Renal pelvis (tissue), 12 donors: ENCODE measurements at places on chromosomes 16 and 17. TPM values are rescaled to one million over a fixed set of nuclear protein-coding genes. Genes with fewer than 3 reads are reported as not detected.

- DNase-seq = peak; percentile 65
Measured at GRCh38 chr17:76585649-76586593, at the start of gene ST6GALNAC2. ST6GALNAC2 (minus strand) TSS chr17:76585860; CDS start chr17:76585808, 52 bp downstream.

DNA sequence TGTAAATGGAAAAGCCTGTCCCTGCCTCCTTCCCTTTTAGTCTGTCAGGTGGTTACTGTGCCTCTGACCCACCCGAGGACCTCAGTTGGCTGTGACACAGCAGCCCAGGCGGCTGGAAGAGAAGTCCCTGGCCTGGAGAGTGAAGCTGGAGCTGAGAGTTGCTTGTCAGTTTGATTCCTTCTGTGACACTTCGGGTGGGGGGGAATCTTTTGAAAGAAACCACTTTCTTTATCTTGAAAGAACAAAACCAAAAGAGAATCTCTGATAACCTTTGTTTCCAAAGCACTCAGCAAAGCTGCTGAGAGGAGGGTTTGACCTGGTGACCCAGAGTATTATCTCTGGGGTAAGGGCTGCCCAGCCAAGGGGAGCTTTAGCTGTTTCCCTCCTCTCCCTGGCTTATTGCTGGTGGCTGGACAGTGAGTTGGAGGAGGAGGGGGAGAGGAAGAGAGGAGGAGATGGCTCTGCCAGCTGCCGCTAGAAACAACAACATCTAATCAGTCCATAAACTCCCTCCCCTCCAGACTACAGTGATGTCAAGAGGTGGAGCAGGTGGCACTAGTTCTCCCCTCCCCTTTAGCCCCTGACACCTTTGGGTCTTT is 34.0 kb downstream of the YPEL2 start:
- DNase-seq = no peak

The USP7 gene
- 133 TPM for polyA plus RNA-seq

DNA sequence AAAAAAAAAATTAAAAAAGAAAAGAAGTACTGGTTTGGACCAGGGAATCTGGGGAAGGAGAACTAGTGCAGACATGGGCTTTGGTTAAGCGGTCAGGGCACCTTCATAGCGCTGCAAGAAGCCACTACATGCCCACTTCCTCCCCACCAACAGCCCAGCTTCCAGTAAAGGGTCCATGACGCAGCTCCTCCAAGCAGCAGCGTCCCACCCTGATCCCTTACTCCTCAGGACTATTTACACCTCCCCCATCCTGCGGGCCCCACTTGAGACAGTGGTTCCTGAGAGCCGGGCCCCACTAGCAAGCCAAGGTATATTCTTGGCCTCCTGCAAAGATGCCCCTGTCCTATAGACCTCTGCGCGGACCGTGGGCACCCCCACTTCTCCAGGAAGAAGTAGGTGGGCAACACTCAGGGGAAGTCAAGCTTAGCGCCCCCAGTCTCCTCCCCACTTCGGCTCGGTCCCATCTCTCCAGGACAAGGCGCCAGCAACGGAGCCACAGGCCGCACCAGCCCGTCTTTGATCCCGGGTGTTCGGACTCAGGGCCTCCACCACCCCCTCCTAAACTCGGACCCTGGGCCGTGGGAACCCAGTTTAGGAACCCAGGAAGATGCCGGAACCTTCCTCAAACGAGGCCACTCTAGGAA is 913 bp upstream of the PRR14 start:
- DNase-seq = no peak

The RUNDC3A gene
- 1.7 TPM for polyA plus RNA-seq

The KCNH6 gene
- 2.5 TPM for polyA plus RNA-seq

DNA sequence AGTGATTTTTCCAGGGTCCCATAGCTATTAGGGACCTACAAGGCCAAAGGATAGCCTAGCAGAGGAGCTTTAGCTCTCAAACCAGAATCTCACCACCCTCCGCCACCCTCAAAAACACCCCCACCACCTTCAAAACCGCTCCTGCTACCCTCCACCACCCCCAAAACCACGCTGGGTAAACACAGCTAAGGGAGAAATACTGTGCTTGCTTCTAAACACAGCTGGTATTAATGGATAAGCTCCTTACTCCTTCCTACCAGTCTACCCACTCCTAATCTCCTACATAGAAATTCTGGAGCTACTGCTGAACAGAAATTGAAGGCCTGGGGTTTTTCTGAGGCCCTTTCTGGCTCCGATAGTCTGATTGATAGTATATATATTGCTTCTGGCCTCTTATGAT is 2.2 kb upstream of the LPCAT2 start:
- DNase-seq = no peak

The KRT13 gene
- 0.47 TPM for polyA plus RNA-seq

The ETV4 gene
- polyA plus RNA-seq = 39.7 TPM

- DNase-seq = no peak
Measured at GRCh38 chr17:81096741-81097133, 61.8 kb downstream of the BAIAP2 start.

GRCh38 chr16:84379709-84380362 is 11.5 kb downstream of the ATP2C2 start:
- DNase-seq = no peak

GRCh38 chr16:24409045-24409444 is 130.3 kb upstream of the RBBP6 start:
- no peak for DNase-seq

- no peak for DNase-seq
Measured at GRCh38 chr16:84955427-84955826, 55.9 kb downstream of the ZDHHC7 start.

DNA sequence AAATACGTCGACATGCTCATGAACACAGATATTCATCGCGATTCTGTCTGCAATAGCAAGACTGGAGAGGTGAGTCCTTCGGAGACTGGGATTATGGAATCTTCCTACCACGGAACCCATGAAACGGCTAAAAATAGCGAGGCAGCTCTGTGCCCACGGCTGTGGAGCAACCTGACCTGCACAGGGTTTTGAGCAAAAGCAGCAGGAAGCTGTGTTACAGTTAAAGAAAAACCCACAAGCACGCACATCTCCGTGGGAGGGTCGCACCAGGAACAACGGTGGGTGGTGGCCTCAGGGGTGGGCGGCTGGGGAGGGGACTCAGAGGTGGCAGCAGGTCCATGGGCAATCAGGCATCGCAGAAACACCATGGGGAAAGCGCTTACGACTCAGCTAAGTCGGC is 24.8 kb downstream of the SLC38A10 start:
- DNase-seq = no peak

The KRT32 gene
- not detected for polyA plus RNA-seq

- no peak for DNase-seq
Measured at GRCh38 chr17:59439262-59439661, 107.8 kb downstream of the YPEL2 start.

- no peak for DNase-seq
Measured at GRCh38 chr17:64015447-64015846, 5.0 kb downstream of the ICAM2 start.

- no peak for DNase-seq
Measured at GRCh38 chr17:63276821-63277220, 169.3 kb downstream of the CYB561 start.

The HBQ1 gene
- polyA plus RNA-seq = 0.75 TPM

DNA sequence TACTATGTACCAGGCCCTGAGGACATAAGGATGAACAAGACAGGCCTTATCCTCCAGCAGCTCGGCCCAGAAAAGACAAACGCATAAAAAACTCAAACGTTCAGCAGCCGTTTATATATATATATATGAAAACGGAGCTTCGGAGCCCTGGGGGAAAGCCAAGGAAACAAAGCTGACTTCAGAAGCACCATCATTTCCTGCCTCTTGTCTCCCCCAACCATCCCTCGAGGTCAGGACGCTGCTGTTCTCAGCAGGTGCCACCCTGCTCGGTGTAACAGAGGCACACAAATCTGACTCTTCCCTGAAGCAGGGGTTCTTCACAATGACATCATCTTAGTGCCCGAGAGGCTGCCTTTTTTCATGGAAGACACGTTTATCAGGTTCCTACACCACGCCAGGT is 146.9 kb downstream of the ZNF423 start:
- no peak for DNase-seq

- no peak for DNase-seq
Measured at GRCh38 chr16:85628645-85629044, 15.5 kb downstream of the GSE1 start.

DNA sequence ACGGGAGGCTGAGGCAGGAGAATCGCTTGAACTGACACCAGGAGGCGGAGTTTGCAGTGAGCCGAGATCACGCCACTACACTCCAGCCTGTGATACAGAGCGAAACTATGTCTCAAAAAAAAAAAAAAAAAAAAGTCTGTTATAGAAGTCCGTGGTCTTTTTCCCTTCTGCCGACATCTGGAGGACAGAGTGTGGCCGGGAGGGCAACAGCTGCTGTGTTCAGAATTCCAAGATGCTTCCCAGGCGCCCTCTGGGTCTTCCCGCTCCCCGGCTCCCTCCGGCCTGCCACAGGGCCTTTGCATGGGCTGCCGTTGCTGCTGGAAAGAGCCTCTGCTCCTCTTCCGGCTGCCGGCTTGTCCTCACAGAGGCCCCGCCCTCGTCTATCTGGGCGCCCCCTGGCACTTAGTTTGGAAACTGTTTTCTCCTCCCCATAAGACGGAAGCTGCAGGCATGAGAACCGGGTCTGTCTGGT is 2.4 kb upstream of the CACNA1H start:
- DNase-seq = no peak

The SNAI3 gene
- 0.87 TPM for polyA plus RNA-seq

The SMIM22 gene
- 10.9 TPM for polyA plus RNA-seq

DNA sequence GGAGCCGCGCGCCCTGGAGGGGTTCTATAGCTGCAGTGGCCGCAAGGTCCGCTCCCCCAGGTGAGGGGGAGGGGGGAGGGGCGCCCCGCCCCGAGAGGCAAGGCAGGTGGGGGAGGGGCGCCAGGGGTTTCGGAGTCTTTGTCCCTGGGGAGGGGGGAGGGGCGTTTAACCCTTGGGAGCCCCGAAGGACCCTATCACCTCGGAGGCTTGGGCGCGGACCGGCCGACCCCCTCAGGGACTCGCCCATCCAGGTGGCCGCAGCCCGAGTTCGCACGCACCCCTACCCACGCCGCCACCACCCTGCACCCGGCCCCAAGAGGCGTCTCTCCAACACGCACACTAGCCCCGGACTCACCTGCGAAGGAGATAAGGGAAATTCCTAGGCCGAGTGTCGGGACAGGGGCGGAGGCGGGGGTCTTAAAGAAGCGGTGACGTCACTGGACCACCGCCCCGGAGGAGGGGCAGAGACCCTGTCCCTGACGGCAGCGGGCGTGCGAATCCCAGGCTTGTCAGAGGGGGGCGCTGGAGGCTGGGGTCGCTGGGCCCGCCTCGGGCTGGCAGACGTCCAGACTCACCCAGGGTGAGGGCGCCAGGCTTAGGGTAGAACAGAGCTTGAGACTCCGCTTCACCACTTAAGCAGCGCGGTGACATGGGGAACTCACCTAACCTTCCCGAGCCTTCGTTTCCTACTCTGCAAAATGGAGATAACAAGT is at the start of gene CLDN6:
TSS of gene CLDN6 (minus strand) at position 390 of the 713 bp plus-strand sequence. CDS start 2,162 bp downstream, outside the sequence.
- DNase-seq = no peak

DNA sequence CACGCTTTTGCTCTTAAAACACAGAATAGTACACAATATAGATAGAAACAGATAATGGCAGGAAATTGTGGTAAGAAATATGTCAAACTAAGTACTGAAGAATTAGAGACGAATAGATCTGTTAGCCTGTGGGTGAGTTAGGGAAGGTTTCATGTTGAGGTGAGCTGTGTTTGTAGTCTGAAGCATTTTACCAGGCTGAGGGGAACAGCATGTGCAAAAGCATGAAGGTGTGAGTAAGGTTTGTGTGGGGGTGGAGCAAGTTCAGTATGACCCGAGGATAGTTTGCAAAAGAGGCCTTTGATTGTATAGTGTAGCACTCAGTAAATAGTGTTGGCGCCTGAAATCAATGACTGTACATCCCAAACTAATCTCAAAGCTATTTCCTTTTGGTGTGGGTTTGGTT is 13.8 kb downstream of the IGSF6 start:
- DNase-seq = no peak

DNA sequence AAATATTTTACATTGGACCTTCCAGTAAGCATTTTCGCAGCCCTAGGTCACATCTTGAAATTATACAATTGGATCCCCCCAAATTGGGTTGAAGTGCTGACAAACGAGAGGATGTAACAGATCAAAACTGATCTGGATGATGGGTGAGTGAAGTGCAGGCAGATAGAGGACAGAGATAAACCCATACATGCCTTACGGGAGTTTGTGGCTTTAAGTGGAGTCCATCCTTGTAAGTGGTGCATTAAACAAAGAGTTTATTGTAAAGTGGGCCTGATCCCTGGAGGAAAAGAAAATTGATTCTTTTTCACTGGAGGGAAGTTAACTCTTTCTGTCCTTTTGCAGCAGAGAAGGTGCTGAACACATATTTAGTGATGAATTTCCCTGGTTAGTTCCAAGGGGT is 39.0 kb upstream of the KCNJ2 start:
- no peak for DNase-seq

The MYH8 gene
- 0.92 TPM for polyA plus RNA-seq

DNA sequence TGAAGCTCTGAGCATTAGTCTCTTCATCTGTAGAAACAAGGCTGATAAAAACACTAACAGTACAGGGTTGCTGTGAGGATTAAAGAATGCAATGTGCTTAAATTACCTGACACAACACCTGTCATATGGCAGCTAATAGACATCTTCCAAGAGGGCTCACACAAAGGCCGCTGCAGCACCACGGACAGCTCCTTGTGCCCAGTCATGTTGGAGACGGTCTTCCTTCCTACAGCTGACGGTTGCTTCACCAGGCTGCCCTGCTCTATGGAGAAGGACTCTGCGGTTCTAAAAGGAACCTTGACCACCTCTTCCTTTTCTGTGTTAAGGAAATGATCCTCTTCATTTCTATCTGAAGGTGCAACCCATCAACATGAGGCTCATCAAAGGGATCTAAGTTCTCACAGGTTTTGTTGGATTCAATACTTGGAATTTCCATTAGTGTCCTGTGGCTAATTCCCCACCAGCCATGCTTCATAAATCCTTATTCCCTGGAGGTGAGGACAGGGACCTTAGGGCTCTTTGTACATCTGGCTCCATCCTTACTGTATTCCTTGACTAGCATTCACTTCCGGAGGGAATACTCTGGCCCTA is 138.9 kb upstream of the CES5A start:
- DNase-seq = peak; percentile 82

DNA sequence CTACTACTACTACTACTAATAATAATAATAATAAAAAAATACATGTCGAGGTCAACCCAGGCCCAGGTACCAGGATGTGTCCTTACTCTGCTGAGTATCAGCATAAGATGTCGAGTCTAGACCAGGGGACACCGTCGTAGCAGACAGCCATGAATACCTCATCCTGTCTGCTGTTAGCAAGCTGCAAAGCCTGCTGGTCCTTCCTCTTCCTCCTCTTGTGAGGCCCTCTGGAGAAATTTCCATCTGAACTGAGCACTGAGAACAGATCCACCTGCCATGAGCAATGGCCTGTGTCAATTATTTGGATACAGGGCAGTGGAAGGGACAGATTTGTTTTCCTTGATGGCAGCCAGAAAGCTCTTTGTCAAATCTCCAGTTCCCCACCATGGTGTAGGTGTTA is 168.5 kb downstream of the XYLT1 start:
- DNase-seq = no peak

- no peak for DNase-seq
Measured at GRCh38 chr17:47718634-47719405, 14.2 kb upstream of the TBX21 start.

The NPW gene
- polyA plus RNA-seq = 4.5 TPM

The AARSD1 gene
- 79.0 TPM for polyA plus RNA-seq

GRCh38 chr16:776824-777223 is 11.4 kb downstream of the RPUSD1 start:
- DNase-seq = no peak
